Stomach (tissue), 19 donors: ENCODE measurements at places on chromosomes 6 and 20.
A peak's percentile ranks its signal among the peaks of the same experiment; 100 is the strongest.

DNA sequence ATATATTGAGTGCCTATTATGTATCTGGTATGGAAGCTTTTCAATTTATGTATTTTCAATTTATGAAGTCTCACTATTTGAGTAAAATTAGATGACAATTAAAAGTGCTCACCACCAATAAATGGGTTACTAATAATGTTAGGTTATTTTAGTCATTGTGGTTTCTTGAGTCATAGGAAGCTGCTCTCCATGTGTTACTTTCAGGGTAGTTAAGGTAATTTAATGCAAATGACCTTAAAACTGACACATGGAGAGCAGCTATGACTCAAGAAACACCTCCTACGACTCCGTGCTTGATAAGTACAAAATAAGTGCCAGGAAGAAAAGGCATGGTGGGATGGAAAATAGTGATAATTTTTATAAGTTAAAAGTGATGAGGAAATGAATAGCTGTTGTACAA is 16.5 kb upstream of the TINAG start:
- no peak for DNase-seq

- DNase-seq, result no peak
Observed at GRCh38 chr20:20017844-20018185, 653 bp downstream of the NAA20 start.

- DNase-seq, result no peak
Observed at GRCh38 chr6:35052694-35053565, 88.2 kb downstream of the TCP11 start.

DNA sequence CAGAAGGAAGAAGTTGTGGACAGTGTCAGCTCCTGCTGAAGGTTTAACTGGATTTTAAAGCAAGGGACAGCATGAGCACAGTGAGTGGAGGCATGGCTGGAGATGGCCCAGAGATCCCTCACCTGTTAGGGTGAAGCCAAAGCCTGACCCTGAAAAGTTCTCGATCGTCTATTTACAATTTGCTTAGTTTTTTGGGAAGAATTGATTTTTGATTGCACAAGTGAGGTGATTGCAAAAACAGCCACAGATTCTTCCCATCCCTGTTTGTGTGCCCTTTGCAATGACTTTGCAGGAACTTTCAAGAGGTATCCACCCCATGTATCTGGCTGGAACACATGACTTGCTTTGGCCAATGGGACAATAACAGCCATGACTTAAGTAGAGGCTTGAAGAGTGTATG is 170.1 kb downstream of the TFAP2C start:
- DNase-seq, result no peak

DNA sequence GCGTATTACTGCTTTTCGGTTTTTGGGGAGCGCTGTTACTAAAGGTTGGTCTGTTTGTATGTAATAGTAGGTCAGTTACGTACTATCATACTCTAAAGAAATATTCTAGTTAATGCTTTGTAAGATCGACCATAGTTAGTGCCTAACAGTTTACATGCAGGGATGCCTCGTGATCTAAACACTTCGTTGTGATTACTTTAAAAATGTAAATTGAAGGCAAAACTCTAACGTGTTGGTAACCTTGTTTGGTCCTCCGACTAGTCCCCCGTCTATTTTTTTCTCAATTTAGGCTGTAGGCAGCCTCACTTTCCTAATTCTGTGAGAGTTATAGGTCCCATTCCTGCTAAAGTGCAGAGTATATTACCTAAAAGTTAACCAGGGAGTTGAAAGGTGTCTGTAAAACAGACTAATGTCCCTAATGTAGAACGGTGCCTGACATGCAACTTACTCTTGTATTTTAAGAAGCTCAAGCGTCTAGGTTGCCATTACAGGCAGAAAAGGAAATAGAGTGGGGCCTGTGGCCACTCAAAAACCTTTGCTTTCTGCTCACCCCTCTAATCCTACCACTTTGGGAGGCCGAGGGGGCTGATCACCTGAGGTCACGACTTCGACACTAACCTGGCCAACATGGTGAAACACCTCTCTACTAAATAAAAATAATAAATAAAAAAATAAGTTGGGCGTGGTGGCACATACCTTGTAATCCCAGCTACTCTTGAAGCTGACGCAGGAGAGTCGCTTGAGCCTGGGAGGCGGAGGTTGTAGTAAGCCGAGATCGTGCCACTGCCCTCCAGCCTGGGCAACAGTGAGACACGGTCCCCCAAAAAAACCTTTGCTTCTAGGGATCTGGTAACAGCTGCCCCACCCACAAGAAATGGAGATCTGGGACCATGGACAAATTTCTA is 37.8 kb downstream of the HFE start:
- peak; percentile 41 for DNase-seq

DNA sequence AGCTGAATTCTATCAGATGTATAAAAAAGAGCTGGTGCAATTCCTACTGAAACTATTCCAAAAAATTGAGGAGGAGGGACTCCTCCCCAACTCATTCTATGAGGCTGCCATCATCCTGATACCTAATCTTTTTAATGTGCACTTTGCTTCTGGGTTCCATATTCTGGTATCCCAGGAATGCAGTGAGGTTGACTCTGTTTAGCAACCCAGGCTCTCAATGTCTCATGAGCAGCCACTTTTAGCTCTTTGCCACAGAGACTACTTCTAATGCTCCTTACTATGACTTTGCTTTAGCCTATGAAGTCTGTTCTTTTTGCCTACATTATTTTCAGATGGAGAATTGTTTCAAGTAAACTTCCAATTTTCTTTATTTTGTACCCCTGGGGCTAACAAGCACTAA is 185.5 kb upstream of the NRSN1 start:
- no peak for DNase-seq

GRCh38 chr20:31835977-31836852 is 9.2 kb downstream of the FOXS1 start:
- peak; percentile 65 for DNase-seq

- no peak for DNase-seq
Observed at GRCh38 chr6:3617192-3617631, 134.3 kb downstream of the PXDC1 start.

DNA sequence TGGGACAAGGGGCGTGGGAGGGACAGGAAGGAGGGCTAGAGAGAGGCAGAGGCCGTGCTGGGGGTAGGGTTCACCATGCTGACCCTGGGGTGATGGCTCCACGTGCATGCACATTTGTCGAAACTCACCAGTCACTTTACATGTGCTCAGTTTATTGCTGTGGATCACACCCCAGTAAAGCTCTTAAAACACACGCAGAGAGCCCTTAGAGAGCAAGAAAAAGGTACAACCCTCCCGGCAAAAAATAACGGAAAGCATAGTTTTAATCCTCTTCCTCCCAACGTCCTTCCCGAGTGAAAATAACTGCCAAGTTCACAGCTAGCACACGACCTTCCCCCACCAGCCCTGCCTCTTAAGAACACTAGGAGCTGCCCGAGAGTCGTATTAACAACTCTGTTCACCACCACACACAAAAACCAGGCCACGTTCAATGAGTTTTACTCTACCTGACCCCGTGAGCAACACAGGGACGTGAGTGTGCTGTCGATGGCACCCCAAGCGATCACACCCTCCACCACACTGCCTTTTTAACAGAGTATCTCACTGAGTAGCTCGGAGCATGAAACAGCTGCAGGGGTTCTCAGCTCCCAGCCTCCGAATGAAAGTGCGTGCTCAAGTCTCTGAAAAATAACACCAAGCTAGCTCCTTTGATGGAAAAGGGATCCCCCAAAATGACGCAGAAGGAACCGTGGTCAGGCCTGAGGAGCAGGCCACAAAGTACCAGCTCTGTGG is 39.7 kb downstream of the TAF4 start:
- DNase-seq, result no peak

DNA sequence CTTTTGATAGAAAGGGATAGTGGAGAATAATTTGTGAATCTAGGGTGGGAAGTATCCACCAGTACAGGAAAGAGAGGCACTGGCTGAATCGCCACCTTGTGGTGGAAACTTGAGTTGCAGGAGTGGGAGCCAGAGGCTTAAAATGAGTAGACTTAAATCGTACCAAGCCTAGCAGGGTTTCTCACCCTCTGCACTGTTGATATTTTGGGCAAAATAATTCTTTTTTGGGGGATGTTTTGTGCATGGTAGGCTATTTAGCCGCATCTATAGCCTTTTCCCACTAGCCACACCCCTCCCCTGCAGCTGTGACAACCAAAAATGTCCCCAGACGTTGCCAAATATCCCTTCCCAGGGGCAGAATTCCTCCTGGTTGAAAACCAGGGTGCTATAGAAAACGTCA is 119.1 kb downstream of the DHX35 start:
- DNase-seq, result peak; percentile 89

DNA sequence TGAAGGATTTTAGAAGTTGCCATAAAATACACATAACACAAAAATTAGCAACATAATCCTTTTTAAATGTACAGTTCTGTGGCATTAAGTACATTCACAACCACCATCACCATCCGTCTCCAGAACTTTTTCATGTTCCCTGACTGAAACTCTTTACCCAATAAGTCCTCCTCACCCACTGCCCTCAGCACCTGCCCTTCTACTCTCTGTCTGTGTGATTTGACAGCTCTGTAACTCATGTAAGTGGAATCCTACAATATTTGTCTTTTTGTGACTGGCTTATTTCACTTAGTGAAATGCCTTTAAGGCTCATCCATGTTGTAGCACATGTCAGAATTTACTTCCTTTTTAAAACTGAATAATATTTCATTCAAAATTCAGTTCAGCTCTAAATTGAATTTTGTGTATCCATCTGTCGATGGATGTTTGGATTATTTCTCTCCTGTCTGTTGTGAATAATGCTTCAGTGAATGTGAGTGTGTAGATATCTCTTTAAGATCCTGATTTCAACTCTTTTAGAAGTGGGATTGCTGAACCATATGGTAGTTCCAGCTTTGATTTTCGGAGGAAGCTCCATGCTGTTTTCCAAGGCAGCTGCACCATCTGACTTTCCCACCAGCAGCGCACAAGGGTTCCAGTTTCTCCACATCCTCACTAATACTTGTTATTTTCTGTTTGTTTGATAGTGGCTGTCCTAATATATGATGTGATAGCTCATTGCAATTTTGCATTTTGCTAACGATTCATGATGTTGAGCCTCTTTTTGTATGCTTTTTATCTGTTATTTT is 4.2 kb downstream of the ENTPD6 start:
- DNase-seq, result no peak

GRCh38 chr20:61045876-61046585 is 206.0 kb upstream of the CDH4 start:
- DNase-seq, result no peak

- DNase-seq, result no peak
Observed at GRCh38 chr20:17896771-17897369, 71.7 kb downstream of the SNX5 start.

DNA sequence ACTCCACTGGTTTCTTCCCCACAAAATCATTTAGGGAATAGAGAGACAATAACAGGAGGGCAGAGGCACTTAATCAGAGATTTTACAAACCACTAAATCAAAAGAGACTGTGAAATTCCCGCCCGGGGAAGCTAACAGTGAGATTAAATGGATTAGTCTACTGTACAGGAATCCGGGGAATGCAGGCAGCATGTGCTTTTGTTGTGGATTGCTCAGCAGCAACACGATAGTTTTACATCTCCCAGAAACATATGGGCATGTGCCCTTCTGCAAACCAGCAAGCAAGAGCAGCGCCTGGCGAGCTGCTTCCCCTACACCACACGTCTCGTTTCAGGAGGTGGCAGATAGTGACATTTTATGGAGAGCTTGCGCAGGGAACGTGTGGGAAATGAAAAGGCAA is 382.3 kb downstream of the CD83 start:
- peak; percentile 34 for DNase-seq

DNA sequence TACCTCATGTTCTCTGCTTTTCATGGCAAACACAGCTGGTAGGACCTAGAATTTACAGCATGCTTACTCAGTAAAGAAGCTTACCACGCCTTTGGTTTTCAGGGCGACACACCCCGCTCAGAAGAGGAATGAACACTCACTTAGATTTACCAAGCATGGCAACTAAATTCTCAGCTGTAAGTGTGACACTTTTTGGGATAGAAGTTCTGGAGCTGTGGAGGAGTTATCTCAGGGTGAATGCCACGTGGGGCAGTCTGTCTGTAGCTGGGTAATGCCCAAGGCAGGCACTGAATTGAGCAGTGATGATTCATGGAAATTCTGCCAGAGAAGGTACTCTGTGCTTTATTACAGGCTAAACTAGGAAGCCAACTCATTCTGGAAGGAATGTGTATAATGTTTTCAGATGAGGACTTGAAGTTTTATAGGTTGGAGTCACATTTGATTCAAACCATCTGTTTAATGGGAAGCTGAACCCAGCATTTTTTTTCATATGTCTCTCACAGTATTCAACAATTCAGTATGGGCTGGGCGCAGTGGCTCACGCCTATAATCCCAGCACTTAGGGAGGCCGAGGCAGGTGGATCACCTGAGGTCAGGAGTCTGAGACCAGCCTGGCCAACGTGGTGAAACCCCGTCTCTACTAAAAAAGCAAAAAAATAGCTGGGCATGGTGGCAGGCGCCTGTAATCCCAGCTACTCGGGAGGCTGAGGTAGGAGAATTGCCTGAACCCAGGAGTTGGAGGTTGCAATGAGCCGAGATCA is 3.5 kb upstream of the PRIM2 start:
- peak; percentile 67 for DNase-seq

- no peak for DNase-seq
Observed at GRCh38 chr6:101397199-101397598, 3.7 kb downstream of the GRIK2 start.

- peak; percentile 95 for DNase-seq
Observed at GRCh38 chr6:26017632-26017966, 55.0 kb downstream of the TRIM38 start.

GRCh38 chr6:83307849-83308248 is 114.7 kb downstream of the RWDD2A start:
- no peak for DNase-seq
